ENCODE measurements at places on chromosomes 12 and 14. TPM values are rescaled to one million over a fixed set of nuclear protein-coding genes. Genes with fewer than 3 reads are reported as not detected.

The DCN gene
- 20.3 TPM for total RNA-seq

The FGF23 gene
- total RNA-seq, result not detected

The STYK1 gene
- 4.7 TPM for total RNA-seq

The ARHGAP5 gene
- 300 TPM for total RNA-seq

Measured in parietal lobe (tissue), 2 donors.